ENCODE measurements at places on chromosomes 5 and 9. TPM values are rescaled to one million over a fixed set of nuclear protein-coding genes. Genes with fewer than 3 reads are reported as not detected.

Gene LRRC19
- 17.0 TPM for polyA plus RNA-seq

Gene ANKRD34B
- polyA plus RNA-seq: 0.17 TPM

Gene QRFP
- 0.81 TPM for polyA plus RNA-seq

Gene PDCD1LG2
- polyA plus RNA-seq: 0.25 TPM

Gene GARNL3
- 12.9 TPM for polyA plus RNA-seq

Gene TAF11L5
- not detected for polyA plus RNA-seq

Gene GNE
- polyA plus RNA-seq: 16.8 TPM

Gene PCDHGA6
- 5.7 TPM for polyA plus RNA-seq

Gene PCDHGA12
- polyA plus RNA-seq: 1.5 TPM

Gene PCDHB5
- 6.8 TPM for polyA plus RNA-seq

- no peak for DNase-seq
These were observed 33.9 kb downstream of the TENT4A start for GRCh38 chr5:6747103-6747502.

DNA sequence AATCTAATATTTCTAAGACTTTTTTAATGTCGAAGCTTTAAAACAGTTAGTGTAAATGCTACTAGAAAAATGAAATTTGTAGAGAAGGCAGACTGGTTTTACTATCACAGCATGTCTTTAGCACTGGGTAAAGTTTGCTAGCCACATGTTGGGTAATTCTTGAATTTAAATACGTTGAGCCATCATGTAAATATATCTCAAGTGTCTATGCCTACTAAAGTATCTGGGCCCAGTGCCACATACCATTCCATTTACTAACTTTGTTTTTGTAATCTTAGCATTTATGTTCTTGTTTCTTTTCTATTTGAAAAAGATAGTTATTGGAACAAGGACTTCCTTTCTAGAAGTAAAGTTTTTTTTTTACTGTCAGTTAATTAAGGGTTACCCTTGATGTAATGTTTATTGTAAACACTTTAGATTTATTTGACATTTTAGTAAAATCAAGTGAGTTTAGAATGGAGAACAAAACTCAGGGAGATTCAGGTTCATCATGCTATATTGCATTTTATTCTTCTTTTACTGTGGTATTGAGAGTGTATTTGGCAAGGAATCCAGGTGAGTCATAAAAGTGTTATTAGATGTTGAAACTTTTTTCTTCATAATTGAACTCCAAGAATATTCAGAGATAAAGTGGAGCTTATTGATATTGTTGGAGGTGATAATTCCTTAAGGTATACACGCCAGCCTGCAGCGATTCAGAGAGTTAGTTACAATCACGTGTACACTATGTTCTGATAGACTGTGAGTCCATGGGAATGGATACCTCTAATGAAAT, 182.4 kb downstream of the CCDC171 start:
- DNase-seq: no peak

GRCh38 chr9:108889649-108890067, 27.6 kb downstream of the ACTL7A start:
- no peak for DNase-seq

DNA sequence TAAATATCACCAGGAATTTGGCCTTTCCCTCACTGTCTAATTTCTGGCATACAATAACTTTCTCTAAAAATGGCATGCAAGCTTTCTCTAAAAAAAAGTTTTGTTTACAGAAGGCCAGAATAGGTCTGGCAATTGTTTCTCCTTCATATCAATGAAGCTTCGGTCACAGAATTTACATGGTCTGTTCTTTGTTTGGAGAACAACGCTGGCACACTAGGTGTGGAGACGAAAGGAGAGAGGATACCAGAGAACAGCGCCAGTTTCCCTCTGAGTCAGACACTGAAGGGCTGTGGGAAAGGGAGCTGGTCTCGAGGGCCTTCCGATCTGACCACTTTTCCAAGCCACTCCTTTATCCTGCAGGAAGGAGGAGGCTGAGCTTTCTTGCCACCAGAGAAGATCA, 60.1 kb upstream of the ITGA1 start:
- DNase-seq: no peak

GRCh38 chr9:61666310-61666709, 476.5 kb downstream of the SPATA31A7 start:
- no peak for DNase-seq

- DNase-seq: no peak
These were observed 40.0 kb downstream of the LURAP1L start for GRCh38 chr9:12814877-12815237.

DNA sequence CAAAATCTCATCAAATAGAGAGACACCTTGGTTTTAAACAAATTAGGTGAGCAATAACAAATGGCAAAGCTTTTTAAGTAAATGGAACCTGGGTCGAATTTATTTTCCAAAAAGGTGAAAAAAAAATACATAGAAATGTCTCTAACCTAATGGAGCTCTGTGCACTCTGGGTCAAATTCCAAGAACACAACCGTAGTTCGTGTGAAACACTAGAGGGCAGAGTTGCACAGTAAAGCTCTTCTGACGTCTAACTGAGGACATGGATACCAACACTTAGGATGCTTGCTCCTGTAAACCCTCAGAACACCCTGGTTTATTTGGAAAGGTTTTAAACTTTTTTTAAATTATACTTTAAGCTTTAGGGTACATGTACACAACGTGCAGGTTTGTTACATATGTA, 18.9 kb downstream of the MARCHF11 start:
- peak; percentile 34 for DNase-seq

- no peak for DNase-seq
These were observed 274.2 kb upstream of the PUM3 start for GRCh38 chr9:3118081-3118480.

DNA sequence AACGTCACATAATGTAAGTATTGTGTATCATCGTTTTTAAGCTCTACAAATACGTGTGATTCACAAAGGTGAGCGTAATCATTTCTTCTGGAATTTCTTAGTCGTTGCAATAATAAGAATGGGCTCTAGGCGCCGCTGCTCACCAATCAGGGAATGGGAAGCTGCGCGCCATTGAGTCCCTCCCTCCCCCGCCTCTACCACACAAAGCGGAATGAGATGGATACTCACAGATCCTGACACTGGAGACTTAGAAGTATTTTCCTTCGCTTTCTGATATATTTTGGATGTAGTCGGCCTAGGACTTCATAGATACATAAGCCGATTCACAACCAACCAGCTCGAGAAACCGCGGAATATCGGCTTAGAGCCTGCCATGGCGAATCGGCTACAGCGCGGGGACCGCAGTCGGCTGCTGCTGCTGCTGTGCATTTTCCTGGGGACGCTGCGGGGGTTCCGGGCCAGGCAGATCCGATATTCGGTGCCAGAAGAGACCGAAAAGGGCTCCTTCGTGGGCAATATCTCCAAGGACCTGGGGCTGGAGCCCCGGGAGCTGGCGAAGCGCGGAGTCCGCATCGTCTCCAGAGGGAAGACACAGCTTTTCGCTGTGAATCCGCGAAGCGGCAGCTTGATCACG, at the start of gene PCDHGA11:
TSS of gene PCDHGA11 (plus strand) at position 197 of the 634 bp plus-strand sequence. CDS start at position 374, 177 bp downstream.
- DNase-seq: no peak

- no peak for DNase-seq
These were observed 108.4 kb upstream of the ALDH1B1 start for GRCh38 chr9:38284039-38284575.

GRCh38 chr9:20528253-20528652, 94.0 kb downstream of the MLLT3 start:
- DNase-seq: no peak

DNA sequence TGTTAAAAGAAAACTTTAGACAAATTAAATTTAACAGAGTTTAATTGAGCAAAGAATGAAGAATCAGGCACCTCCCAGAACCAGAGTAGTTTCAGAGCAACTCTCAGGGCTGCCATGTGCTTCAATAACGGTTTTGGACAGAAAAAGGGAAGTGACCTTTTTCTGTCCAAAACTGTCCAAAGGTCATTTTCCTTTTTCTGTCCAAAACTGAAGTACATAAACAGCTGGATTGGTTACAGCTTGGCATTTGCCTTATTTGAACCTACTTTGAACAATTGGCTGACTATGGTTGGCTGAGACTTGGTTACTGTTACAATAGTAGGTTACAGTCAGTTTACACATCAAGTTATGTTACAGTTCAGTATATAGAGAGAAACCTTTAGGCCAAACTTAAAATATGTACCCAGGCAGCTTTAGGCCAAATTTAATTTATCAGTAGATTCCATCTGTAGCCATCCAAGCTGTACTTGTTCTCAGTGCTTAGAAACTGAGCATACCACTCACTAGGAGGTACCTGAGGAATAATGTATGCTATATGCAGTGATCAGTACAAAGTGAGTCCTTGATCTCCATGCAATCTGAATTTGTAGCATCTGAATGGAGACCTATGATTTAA, 44.0 kb downstream of the C9orf85 start:
- DNase-seq: no peak

DNA sequence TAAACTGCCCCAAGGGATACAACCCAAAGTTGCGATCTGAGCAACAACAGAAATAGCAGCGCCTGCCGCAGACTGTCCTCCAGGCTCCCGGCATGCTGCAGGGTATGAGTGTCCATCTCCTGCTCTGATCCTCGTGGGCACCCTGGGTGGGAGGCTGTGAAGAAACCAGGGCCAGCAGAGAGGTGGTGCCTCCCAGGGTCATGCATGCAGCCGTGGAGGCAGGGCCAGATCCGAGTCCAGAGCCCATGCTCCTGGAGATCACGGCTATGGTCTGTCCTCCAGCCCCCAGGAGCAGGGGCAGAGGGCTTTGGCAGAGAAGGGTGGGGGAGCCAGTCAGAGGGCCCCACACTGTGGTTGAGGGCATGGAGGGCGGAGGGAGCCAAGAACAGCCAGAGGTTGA, 29.0 kb downstream of the HRH2 start:
- no peak for DNase-seq

DNA sequence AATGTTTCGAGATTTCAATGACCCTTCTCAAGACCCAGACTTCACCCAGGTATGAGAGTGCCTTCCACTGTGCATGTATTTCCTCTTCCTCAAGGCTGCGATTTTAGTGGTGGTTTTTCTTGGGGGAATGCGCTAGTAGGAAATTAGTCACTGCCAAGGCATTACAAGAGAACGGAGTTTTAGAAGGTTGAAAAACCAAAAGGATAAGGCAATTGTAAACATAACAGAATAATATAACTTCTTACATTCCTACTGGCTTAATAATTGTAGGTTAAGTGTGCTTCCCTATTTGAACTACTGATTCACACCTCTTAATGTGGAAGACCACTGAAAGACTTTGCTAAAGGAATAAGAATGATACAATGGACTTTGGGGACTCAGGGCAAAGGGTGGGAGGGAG, 38.9 kb downstream of the ACO1 start:
- no peak for DNase-seq

DNA sequence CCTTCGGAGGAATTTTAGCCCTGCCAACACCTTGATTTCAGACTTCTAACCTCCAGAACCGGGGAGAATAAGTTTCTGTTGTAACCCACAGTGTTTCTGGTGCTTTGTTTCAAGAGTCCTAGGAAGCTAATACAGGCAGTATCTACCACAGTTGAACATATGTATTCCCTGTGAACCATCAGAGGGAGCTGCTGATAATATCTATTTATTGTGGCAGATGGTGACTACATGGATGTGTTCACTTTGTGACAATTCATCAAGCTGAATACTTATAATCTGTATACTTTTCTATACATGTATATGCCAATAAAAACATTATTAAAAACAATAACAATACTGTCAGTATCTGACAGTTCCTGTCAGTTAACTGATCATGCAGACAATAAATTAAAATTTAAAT, 137.2 kb upstream of the GNA14 start:
- DNase-seq: no peak

DNA sequence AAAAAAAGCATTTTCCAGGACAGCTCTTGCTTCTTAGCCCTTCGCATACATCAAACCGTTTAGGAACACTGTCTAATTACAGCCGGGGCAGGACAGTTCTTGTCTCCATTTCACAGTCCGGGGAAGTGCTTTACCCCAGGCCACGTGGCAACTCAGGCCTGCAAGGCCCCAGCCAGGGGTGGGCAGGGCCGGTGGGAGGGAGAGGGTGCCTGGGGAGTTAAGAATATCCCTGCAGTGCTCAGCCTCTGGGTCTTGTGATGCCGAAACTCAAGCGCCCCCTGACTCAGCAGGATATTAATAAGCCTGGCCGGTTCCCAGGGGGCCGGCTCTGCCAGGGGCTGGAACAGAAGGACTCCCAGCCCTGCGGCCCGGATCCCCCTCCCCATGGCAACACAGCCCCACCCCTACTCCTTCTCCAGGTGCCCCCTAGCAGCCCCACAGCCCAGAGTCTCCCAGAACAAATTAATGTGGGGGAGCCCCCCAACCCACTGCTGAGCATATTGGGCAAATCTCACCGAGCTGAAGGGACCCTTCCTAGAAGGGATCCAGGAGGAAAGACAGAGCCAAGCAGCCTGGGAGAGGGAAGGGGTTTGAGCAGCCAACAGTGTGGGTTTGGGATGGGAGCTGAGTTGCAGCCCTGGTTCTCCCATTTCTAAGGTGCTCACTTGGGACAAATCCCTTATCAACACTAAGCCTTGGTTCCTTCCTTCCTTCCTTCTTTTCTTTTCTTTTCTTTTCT, 45.3 kb downstream of the PLPP7 start:
- no peak for DNase-seq

GRCh38 chr5:159515197-159515596, 184.9 kb upstream of the IL12B start:
- no peak for DNase-seq

- DNase-seq: no peak
These were observed 139.9 kb upstream of the ELL2 start for GRCh38 chr5:96101358-96102089.

GRCh38 chr5:40775846-40776657, 20.3 kb upstream of the TTC33 start:
- DNase-seq: no peak

DNA sequence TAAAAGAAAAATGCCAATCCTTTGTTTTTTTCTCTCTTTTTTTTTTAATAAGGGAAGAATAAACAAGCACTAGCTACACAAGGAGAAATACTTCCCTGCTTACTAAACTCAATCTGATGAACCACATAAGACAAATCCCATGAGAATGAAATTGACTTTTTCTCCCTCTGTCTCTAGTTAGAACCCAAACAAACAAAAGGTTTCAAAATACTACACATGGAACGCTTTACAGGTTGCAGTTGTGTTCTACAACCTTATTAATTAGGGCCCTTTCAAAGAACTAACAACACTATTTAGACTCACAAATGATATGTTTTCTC, 124.5 kb downstream of the PDE4D start:
- DNase-seq: no peak

GRCh38 chr5:109313127-109313526, 96.6 kb downstream of the PJA2 start:
- DNase-seq: no peak

GRCh38 chr9:13990331-13990730, 323.6 kb downstream of the NFIB start:
- DNase-seq: no peak

GRCh38 chr9:104745852-104746251, 1.6 kb upstream of the NIPSNAP3A start:
- DNase-seq: no peak

DNA sequence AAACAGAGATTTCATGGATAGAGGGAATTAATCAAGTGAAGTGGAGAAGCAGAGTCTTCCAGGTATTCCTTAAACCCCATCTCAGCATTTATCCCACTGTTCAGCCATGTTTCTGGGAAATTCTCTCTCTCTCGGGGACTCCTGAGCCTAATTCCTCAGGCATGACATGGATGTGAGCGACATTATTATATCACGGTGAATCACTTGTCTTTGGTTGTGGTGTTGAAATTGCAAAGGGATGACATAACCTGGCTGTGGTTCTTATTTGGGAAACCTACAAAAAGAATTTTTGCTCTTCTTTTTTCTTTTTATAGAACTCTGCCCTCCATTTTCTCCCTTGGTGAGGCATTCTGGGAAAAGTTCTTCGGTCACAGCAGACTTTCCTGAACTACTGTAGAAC, 457.9 kb upstream of the PTGER4 start:
- no peak for DNase-seq

GRCh38 chr5:144522698-144523097, 352.0 kb downstream of the KCTD16 start:
- DNase-seq: no peak

GRCh38 chr5:159734366-159734765, 181.9 kb upstream of the ADRA1B start:
- DNase-seq: no peak
